D341Med (cell line): ENCODE measurements at places on chromosomes 3 and 15.
A peak's percentile ranks its signal among the peaks of the same experiment; 100 is the strongest.

DNA sequence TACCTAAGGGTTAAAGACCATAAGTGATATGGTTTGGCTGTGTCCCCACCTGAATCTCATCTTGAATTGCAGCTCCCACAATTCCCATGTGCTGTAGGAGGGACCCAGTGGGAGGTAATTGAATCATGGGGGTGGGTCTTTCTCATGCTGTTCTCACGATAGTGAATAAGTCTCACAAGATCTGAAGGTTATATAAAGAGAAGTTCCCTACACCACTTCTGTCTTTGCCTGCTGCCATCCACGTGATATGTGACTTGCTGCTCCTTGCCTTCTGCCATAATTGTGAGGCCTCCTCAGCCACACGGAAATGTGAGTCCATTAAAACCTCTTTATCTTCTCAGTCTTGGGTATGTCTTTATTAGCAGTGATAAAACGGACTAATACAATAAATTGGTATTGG, 75.0 kb upstream of the CADPS start:
- DNase-seq, result no peak

DNA sequence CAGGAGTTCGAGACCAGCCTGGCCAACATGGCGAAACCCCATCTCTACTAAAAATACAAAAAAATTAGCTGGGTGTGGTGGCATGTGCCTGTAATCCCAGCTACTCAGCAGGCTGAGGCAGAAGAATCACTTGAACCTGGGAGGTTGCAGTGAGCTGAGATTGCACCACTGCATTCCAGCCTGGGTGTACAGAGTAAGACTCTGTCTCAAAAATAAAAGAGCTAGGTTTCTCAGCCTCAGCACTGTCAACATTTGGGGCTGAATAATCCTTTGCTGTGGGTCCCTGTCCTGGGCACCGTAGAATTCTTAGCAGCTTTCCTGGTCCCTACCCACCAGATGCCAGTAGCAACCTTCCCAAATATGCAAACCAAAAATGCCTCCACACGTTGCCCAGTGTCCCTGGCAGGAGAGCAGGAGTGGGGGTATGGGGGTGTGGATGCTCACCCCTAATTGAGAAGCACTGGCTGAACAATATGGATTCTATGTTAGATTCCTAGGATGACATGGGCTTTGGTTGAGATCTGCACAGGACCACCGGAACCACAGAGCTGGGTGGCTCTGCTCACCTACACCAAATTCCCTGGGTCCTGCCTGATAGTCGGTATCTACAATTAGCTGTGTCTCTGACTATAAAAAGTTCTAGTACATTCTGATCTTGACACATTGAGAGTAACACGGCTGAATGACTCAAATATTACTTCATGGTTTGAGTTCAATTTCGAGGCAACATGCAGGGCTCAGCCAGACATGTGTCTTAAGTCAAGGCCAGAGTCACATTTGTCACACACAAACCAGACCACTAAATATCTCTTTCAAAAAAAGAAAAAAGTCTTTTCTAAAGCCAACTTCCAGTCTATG, 577.0 kb upstream of the MDFIC2 start:
- DNase-seq, result no peak

DNA sequence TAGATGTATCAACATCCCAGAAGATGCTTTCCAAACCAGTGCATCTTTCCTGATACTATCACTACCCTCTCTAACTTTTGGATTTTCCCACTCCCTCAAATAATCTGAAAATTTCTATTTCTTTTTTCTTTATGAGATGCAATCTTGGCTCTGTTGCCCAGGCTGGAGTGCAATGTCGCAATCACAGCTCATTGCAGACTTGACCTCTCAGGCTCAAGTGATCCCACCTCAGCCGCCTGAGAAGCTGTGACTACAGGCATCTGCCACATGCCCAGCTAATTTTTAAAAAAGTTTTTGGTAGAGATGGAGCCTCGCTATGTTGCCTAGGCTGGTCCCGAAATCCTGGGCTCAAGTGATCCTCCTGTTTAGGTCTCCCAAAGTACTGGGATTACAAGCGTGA, 239.7 kb downstream of the SUCLG2 start:
- no peak for DNase-seq

GRCh38 chr3:11668243-11669235, 24.8 kb upstream of the VGLL4 start:
- DNase-seq, result no peak

DNA sequence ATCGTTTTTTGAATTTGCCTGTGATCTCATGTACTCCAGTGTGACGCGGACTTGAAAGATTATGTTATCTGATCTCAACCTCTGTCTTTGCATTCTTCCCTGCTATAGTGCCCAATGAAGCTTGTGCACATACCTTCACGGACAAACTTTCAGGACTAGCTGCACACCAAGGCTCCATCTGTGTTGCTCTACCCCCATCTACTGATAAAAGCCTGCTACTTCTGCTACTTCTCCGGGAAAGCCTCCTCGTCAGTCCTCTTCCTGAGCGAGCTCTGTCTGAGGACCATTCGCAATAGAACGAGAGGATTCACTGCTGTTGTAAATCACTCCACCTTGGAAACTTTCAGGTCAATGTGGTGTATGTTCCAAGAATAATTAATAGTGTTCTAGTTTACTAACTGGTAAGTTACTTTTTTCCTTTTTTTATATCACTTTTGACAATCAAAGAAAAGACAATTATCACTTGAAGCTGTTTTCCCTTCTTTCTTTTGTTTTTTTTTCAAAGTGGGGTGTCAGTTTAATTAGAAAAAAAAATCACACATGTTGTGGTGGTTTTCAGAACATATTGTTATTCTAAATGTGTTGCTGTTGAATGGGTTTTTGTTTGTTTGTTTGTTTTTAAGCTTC, 217.6 kb downstream of the ARRDC4 start:
- peak; percentile 37 for DNase-seq

DNA sequence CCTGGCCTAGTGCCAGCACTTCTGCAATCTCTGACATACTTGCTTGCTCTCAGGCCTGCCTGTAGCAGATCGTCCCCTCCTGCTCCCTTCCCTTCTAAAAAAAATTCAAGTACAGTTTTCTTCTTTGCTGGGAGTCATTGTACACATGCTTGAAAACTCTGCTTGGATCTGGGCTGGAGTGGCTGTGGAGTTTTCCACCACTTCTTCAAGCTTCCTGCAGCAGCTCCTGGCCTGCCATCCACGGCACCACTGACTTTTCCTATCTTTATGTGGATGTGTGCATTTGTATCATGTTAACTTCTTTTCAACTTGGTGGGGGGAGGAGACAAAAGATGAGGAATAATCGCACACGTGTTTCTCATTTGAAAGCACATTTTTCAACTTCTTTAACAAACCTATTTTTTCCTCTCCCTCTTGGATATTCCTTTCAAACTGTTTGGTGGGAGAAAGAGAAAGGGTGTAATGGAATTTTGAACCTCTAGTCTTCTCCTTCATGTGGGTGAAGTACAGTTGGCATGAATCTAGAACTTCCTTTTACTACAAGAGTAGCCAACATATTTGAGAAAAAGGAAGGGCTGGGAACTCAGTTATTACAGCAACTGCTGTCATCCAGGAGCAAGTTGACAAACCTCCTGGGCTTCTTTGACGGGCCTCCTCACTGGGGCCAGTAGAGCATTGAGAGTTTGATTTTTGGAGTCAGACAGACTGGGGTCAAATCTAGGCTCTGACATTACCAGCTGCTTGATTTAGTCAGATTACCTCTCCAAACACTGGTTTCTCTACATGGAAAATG, 61.2 kb upstream of the LRTM1 start:
- no peak for DNase-seq

- DNase-seq, result no peak
These were observed 27.7 kb downstream of the SCG3 start for GRCh38 chr15:51709031-51709430.

- DNase-seq, result no peak
These were observed 20.0 kb downstream of the SLC35G2 start for GRCh38 chr3:136838641-136839555.

GRCh38 chr3:71870966-71871512, 86.1 kb upstream of the PROK2 start:
- no peak for DNase-seq

DNA sequence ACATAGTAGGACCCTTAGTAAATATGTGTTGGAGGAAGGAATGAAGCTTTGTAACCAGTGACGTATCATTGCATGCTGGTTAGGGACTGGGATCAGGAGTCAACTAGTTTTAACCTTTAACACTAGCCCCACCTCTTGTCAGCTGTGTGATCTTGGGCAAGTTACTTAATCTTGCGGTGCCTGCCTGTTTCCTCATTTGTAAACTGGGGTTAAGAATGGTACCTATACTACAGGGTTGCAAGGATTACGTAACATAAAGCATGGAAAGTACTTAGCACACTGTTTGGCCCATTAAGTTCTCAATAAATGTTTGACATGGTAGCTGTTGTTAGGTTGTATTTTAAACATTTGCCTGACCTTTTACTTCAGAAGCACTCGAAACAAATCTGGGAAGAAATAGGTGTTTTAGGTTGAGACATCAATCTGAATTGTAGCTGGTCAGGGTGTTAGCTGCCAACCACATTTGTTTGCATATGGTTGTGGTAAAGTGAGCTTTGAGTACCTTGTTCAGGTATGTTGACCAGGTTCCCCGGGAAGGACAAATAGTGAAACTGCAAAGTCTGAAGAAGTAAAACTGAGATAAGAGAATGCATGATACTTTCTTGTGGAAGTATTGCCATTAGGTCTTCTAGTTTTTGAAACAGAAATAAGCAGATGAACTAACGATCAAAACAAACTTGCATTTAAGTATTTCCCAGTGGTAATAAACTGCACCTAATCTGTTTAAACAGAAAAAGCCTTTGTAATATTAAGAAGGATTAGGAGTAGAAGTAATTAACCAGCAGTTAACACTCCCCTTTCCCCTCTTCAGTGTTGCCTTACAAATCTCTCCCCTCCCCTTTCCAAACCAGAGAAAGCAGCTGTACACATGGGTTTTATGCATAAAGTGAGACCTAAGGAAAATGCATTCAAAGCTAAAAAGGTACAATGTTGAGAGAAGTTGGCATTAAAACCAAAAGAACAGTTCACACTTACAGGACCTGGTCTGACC, 25.8 kb upstream of the SCAANT1 start:
- DNase-seq, result peak; percentile 58

DNA sequence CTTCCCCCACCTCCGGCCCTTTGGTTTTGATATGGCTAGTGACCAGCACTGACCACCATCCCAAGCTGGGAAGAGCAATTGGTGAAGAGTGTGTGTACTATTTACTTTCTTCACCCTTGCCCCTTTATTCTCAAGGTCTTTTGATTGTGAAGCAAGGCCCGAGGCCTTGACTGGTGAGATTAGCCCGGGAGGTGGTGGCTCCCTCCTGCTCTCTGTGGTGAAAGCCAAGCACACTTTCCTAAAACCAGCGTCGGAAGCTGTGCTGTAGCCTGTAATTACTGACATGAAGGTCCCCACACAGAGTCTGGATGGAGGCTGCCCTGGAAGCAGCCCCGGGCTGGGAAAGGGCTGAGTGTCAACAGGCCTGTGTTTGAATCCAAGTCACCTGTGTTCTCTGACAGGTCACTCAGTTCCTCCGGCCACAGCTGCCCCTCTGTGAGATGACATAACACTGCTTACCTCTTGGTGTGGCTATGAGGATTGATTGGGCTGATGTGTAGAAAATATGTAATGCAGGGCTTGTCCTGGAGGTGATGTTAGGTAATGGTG, 60.5 kb upstream of the PRR23C start:
- DNase-seq, result no peak

- DNase-seq, result no peak
These were observed 35.6 kb downstream of the LRRFIP2 start for GRCh38 chr3:37138816-37139215.

GRCh38 chr3:49763981-49764380, 22.4 kb downstream of the IP6K1 start:
- DNase-seq, result no peak

GRCh38 chr3:190197346-190197763, 76.7 kb upstream of the P3H2 start:
- DNase-seq, result no peak

GRCh38 chr3:146226881-146227280, 24.0 kb downstream of the PLSCR4 start:
- DNase-seq, result no peak

DNA sequence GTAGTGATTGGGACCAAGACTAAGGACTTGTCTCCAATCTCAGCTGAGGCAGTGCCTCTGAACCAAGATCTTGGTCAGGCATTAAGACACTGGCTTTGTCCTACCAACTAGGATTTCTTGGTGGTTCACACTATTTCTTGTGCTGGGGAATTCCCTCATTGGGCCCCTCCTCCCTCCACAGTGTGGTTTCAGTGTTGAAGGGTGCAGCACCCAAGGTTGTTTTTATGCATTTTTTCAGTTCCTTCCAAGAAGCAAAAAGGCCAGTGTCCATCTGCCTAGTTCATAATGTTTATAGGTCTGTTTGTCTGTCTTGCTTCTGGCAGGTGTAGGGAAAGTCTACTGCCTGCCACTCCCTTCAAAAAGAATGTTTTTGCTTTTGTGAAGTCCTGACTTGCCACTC, 10.6 kb upstream of the ITPKA start:
- no peak for DNase-seq

GRCh38 chr15:87877114-87877810, 379.3 kb downstream of the NTRK3 start:
- no peak for DNase-seq

DNA sequence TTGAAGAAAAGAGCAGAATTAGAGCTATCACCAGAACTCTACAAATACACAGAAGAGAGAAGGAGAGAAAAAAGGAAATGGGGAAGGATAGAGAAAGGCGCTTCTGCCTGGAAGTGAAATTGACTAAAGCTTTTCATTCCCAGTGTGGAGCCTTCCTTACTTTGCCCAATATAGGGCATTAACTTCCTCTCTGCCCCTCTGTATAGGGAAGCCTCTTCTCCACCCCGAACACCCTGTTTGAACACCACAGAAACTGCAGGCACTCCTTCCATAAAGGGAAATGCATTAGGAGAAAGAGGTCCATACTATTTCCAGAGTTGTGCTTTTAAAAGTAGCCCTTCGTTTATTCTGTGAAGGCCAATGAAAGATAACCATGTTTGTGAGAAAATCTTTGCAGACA, 248.5 kb downstream of the RAP2B start:
- no peak for DNase-seq

DNA sequence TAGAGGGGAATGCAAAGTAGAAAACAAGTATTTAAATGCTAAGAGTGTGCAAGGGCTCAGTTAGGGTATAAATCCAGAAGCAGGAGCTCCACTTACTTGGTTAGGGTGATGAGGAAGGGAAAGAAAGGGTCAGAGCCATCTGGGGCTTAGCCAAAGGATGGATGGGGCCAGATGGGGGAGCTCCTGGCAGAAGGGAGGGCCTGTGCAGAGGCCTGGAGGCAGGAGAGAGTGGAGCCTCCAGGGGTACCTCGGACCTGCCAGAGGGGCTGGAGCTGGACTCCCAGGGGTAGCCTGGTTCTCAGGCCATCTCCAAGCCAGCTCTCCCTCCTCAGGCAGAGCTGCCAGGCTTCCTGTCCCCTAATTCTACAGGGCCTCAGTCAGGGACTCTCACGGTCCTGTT, 506.3 kb downstream of the SHQ1 start:
- DNase-seq, result no peak

- DNase-seq, result no peak
These were observed 31.3 kb downstream of the IL1RAP start for GRCh38 chr3:190545191-190545590.
